ENCODE measurements at places on chromosomes 4 and X.

DNA sequence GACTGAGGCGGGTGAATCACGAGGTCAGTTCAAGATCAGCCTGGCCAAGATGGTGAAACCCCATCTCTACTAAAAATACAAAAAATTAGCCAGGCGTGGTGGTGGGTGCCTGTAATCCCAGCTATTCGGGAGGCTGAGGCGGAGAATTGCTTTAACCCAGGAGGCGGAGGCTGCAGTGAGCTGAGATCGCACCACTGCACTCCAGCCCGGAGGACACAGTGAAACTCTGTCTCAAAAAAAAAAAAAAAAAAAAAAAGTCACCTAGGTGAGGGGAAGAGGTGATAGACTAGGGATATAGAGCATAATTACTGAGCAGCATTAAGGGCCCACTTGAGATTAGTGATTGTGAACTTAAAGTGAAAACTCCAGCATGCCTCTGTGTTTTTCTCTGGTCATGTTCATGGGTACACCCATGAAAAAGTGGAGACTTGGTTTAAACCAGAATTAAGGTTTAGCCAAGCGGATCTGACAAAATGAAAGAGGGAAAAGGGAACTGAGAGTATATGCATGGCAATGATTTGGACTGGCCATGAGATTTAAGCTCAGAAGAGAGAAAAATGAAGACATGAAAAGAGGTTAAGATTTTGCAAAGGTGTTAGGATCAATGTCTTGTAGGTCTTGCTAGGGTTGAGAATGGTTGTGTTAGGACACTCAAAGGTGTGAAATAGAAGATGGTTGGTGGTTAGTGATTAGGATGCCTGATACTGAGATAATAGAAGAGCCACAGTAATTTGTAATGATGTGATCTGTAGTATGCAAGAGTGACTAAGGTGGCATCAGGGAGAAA is 105.0 kb downstream of the RAB28 start:
- DNase-seq: no peak

GRCh38 chr4:88021824-88022223 is 14.4 kb downstream of the PKD2 start:
- DNase-seq: peak; percentile 35

GRCh38 chrX:46912603-46913491 is 626 bp downstream of the JADE3 start:
- peak; percentile 39 for DNase-seq

- DNase-seq: no peak
Observed at GRCh38 chr4:188423039-188423438, 283.8 kb downstream of the TRIML1 start.

DNA sequence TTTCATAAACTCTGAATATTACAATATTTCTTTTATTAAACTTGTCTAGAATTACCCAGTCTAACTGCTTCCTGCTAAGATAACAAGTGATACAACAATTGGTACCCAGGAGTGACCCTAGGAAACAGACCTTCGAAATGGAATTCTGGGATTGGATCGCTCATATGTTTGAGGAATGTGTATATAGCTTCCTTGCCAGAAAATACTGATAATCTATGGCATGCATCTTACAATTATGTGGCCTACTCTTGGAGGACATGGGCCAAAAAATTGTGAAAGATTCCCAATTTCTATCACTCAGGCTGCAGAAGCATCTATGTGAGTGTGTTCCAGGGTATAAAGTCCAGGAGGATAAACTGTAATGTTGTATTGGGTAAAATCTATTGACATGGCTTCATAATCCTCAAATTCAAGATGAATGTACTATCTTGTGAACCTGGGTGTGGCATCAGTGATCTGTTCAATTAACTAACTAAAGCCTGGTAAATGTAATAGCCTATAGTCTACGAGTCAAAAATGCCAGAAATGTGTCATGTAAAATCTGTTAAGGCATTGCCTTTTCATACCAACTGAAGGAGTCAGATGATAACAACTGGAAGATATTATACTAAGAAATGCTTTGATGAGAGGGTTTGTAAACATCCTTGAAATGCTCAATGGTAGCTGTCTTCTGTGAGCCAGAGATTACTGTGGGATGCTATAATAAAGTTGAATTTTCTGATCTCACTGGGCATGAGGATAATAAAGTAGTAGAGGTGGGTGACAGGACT is 1499.3 kb downstream of the PCDH7 start:
- DNase-seq: peak; percentile 51

GRCh38 chrX:69615779-69616456 is at the start of gene EDA:
Gene EDA (plus strand): TSS chrX:69616113.
- peak; percentile 89 for DNase-seq

DNA sequence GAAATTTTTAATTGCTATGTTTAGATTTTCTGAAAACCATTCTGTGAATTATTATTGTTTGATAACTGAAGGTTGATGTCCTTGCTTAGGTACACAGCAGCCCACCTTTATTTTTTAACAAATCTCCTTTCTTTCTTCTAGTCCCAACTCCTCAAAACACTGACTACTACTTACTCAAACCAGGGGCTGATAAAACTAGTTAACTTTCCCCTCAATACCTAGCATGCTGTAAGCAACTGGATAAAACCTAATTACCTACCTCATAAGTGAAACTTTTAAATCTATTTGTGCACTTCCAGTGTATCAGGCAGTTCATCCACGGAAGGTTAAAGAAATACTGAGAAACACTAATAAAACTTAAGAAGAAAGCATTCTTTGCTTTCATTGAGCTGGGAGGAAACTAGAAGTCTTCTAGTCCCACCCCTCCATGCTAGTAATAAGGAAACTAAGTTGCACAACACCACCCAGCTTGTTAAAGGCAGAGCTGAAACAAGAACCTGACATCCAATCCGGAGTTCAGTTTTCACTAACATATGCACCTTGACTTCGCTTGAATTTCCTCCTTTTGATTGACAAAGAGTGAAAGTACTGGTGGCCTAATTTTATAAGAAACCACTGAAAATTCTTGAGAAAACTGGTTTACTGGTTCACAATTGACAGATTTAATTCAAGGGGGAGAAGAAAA is 180.2 kb upstream of the TET2 start:
- peak; percentile 33 for DNase-seq

GRCh38 chr4:165199286-165199685 is 8.1 kb upstream of the KLHL2 start:
- no peak for DNase-seq

DNA sequence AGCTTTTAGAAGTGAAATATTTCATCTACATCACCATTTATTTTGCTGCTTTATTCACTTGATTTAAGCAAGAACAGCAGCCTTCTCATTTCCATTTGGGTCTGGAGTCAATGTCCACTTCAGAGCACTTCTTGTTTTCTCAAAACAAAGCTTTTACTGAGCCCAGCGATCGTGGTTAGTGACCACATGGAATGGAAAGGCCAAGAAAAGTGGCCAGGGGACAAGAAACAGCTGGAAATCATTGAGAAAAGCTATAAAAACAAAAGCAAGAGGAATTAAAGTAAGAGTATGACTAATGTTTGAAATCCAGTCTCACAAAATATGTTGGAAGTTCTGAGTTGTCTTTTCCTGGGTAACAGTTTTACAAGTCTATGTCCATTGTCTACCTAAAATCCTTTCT is 328.4 kb upstream of the INTU start:
- no peak for DNase-seq

GRCh38 chrX:102832661-102833060 is 104.4 kb upstream of the RAB40AL start:
- DNase-seq: peak; percentile 66

GRCh38 chr4:1010395-1011021 is 918 bp upstream of the FGFRL1 start:
- DNase-seq: peak; percentile 85

DNA sequence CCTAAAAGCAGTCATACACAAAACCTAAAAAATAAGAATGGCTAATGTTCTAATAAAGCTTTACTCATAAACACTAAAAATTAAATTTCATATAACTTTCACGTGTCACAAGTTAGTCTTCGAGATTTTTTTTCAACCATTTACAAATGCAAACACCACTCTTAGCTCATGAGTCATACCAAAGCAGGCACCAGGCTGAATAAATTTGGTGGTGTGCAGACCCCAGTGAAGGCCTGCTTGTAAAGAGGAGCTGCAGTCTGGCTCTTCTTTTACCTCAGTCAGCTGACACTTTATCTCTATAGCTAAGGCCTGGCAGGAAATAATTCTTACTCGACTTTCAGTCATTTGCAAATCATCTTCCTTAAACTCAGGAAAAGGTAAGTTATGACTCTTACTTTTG is 37.4 kb downstream of the CLOCK start:
- no peak for DNase-seq

- no peak for DNase-seq
Observed at GRCh38 chr4:121873604-121874003, 3.3 kb upstream of the BBS7 start.

- DNase-seq: peak; percentile 79
Observed at GRCh38 chr4:52572936-52573485, 86.1 kb downstream of the USP46 start.

All from fibroblast of pulmonary artery (primary cell).